ENCODE measurements at places on chromosomes 7 and 10.

DNA sequence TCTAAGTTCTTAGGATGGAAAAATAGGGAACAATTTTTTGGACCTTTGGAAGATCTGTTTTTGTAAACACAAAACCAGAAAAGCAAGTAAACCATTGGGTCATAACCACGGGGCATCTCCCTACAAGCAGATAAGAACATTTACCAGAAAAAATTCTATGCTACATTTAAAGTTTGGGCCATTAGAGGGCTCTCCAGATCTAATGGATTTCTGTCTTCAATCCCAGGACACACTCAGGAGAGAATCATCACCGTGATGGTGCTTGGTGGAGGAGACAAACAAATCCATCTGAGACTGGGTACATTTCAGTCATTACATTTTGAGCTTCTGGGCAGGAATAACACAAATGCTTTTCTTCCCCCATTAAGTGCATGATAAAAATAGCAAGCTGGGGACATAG is 178.4 kb upstream of the TARP start:
- DNase-seq: no peak

GRCh38 chr7:129616530-129616929 is 5.0 kb downstream of the NRF1 start:
- no peak for DNase-seq

- DNase-seq: peak; percentile 75
Measured at GRCh38 chr10:100518761-100519241, 860 bp downstream of the SEC31B start.

DNA sequence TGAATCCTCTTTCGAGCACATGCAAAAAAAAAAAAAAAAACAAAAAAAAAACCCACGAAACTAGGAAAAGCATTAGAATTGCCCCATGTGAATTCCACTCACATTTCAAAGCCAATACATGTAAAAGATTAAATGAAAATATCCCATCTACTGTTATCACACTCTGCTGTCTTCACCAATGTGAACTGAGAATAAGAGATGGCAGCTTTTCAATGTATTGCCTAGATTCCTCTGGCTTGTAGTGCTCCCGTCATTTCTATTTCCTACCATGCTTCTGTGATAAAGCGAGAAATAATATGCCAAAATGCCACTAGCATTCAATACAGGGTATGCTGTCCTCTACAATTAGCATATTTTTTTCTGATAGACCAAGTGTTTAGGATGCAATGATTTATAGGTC is 517.0 kb downstream of the NRG3 start:
- no peak for DNase-seq

DNA sequence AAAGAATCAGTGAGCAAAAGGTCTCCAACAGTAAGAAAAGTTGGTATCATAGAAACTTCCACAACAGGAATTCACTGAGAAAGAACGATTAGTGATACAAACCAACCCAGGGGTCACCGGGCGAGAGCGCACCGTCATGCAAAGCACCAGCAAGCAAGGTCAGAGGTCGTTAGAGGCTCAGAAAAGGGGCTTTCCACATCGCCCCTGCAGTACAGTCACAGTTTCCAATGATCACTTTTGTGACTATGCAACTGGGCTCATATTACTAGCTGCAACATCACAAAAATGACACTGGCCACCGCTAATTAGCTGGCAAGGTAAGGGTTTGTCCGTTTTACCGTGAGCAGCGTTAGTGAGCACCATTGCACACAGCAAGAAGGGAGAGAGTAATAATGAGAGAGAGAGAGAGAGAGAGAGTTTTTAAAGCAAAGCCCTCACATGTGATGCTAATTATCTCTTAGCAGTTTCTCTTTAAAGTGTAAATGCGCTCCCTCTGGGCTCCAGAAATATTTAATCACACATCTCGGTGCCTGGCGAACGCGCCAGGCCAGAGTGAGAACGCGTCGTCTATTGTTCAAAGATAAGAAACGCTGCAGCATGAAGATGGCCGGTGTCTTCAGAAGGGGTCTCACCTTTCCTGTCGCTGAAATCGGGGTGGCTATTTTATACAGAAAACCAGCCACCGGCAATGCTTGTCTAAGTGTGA is 237.5 kb downstream of the DNAJB6 start:
- DNase-seq: no peak

GRCh38 chr10:65566906-65567305 is 1358.9 kb upstream of the LRRTM3 start:
- DNase-seq: no peak

- DNase-seq: no peak
Measured at GRCh38 chr7:32126843-32127242, 56.6 kb upstream of the PDE1C start.

Measured in suppressor macrophage treated with lipopolysaccharide for 4 hours (primary cell).